ENCODE measurements at places on chromosomes 1 and 21. TPM values are rescaled to one million over a fixed set of nuclear protein-coding genes. Genes with fewer than 3 reads are reported as not detected.

DNA sequence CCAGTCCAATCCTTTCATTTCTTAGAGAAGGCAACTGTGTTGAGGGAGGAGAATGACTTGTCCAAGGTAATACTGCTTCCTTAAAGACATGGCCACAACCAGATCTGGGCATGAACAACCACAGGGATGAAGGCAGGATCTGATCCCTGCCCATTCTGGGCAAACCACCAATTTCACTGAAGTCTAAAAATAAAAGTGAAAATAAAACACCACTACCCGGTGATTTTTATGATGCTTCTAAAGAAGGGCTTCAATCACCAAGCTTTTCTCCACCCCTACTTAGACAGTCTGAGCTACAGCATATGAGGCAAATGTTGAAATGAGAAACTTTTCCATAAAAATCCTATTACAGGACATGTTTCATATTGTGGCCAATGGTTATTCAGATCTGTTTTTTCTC is 133.0 kb downstream of the PTPN14 start:
- no peak for DNase-seq
- H3K4me1 ChIP-seq = no peaks in the 10 kb centered on the region
- H3K27ac ChIP-seq = no peak overlapping the region
- no peak overlapping the region for H3K4me3 ChIP-seq

Gene TCP10L
- not detected for total RNA-seq

Gene TCEANC2
- 2.6 TPM for total RNA-seq

- peaks cover 1% of the 10 kb centered on the region for H3K36me3 ChIP-seq
- no peaks in the 10 kb centered on the region for H3K27me3 ChIP-seq
- H3K4me3 ChIP-seq = no peak overlapping the region
- peak overlapping the region; percentile 62 for H3K27ac ChIP-seq
- no peak for DNase-seq
These were observed 19.8 kb downstream of the SH3BP5L start for GRCh38 chr1:248805876-248806275.

GRCh38 chr1:201911826-201912571 is 23.3 kb downstream of the SHISA4 start:
- no peak overlapping the region for H3K4me3 ChIP-seq
- H3K27me3 ChIP-seq = no peaks in the 10 kb centered on the region
- peaks cover 11% of the 10 kb centered on the region for H3K4me1 ChIP-seq

Gene SLAMF8
- total RNA-seq = 50.3 TPM

Gene SNIP1
- total RNA-seq = 16.5 TPM

DNA sequence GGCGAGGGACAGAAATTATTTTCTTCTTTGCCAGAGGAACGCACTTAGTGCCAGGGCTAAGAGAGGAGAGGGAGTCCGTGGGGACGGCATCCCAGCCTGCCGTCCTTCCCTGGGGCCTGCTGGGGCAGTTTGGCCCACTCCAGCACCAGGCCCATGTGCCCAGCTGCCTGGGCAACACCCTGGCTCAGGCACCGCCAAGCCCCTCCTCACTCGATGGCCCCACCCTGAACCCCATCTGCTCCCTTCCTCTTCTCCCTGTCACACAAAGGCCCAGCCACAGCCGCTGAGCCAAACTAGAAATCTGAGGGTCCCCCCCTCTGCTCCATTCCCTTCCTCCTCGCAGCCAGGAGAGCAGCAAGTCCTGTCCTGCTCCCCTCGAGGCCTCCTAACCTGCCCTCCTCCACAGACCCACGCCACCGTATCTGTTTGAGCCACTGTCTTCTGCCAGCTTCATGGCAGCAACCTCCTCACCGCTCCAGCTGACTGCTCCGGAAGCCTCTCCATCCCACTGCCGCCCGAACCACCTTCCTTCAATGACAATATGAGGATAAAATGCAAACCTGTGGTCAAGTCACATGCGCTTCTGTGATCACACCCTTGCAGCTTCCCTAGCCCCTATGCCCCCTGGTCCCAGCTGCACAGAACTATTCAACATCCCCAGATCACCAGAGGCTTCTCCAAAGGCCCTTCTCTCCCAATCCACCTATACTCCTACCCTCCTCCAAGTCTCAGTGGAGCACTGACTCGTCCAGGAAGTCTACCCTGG is 8.4 kb upstream of the TNNI1 start:
- H3K4me3 ChIP-seq = no peak overlapping the region
- no peaks in the 10 kb centered on the region for H3K27me3 ChIP-seq
- no peaks in the 10 kb centered on the region for H3K36me3 ChIP-seq
- H3K27ac ChIP-seq = no peak overlapping the region
- no peaks in the 10 kb centered on the region for H3K4me1 ChIP-seq
- no peak for DNase-seq

- H3K36me3 ChIP-seq = no peaks in the 10 kb centered on the region
- no peak overlapping the region for H3K4me3 ChIP-seq
- H3K27ac ChIP-seq = no peak overlapping the region
- DNase-seq = no peak
These were observed 2.5 kb downstream of the DR1 start for GRCh38 chr1:93348104-93348728.

- no peaks in the 10 kb centered on the region for H3K4me1 ChIP-seq
- H3K27ac ChIP-seq = no peak overlapping the region
- DNase-seq = no peak
- H3K4me3 ChIP-seq = no peak overlapping the region
- H3K27me3 ChIP-seq = no peaks in the 10 kb centered on the region
- no peaks in the 10 kb centered on the region for H3K36me3 ChIP-seq
These were observed 114.6 kb upstream of the NEK7 start for GRCh38 chr1:198042168-198042567.
